ENCODE measurements at places on chromosomes 5 and 9. TPM values are rescaled to one million over a fixed set of nuclear protein-coding genes. Genes with fewer than 3 reads are reported as not detected.

FYB1 gene
- 93.7 TPM for total RNA-seq

GRCh38 chr9:135443797-135444425 lies 35.7 kb upstream of the PPP1R26 start:
- DNase-seq = no peak
- no peaks in the 10 kb centered on the region for H3K4me1 ChIP-seq
- peaks cover 3% of the 10 kb centered on the region for H3K27me3 ChIP-seq
- H3K36me3 ChIP-seq = no peaks in the 10 kb centered on the region
- no peak overlapping the region for H3K4me3 ChIP-seq

DNA sequence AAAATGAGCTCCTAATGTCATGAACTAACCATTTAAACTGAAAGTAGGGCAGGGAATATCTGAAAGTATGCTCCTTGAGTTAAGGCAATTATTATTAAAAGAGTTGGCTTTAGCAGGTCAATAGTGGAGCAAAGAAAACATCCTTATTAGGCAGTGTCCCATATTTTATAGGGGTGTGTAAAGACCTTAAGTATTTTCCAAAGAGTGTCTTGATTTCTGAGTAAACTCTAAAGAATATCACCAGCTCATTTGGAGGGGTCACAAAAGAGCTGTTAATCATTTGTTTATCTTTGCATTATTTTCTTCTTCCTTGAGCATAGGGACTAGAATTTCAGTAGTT lies 109.3 kb downstream of the MUSK start:
- H3K27ac ChIP-seq = no peak overlapping the region
- no peaks in the 10 kb centered on the region for H3K4me1 ChIP-seq
- no peaks in the 10 kb centered on the region for H3K27me3 ChIP-seq
- H3K36me3 ChIP-seq = no peaks in the 10 kb centered on the region

GRCh38 chr5:32443541-32444430 lies 754 bp downstream of the ZFR start:
- H3K27me3 ChIP-seq = peaks cover 10% of the 10 kb centered on the region
- H3K4me1 ChIP-seq = peaks cover 29% of the 10 kb centered on the region
- H3K4me3 ChIP-seq = peak overlapping the region; percentile 98
- H3K36me3 ChIP-seq = peaks cover 15% of the 10 kb centered on the region
- peak; percentile 87 for DNase-seq

HRH2 gene
- 70.4 TPM for total RNA-seq

IQGAP2 gene
- 37.3 TPM for total RNA-seq

TPRN gene
- 15.1 TPM for total RNA-seq

All from activated CD4-positive, alpha-beta T cell treated with anti-CD3 and anti-CD28 coated beads, Interleukin-2, amount 10 ng/mL, durations not matched to agents 24 days and 14 days (primary cell).